Activated naive CD4-positive, alpha-beta T cell treated with anti-CD3 and anti-CD28 coated beads for 36 hours (primary cell): ENCODE measurements at places on chromosomes 12 and 14. TPM values are rescaled to one million over a fixed set of nuclear protein-coding genes. Genes with fewer than 3 reads are reported as not detected.
A peak's percentile ranks its signal among the peaks of the same experiment; 100 is the strongest.

DNA sequence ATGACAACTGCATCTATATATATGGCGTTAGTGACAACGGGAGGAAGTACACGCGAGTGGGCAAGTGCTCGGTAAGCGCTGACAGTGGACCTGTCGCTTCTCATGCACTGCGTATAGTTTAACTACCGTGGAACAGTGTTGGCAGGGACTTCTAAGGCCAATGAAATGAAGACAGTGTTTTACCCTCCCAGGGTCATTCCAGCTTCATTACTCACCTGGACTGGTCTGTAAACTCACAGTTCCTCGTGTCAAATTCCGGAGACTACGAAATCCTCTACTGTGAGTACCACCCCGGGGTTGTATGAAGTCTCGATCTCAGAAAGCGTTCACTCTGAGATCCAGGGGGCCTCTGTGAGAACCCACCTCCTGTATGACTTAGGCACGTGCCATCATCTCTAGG, 129.2 kb upstream of the EVL start:
- no peaks in the 10 kb centered on the region for H3K36me3 ChIP-seq
- no peak overlapping the region for H3K4me3 ChIP-seq
- no peak overlapping the region for H3K27ac ChIP-seq
- no peaks in the 10 kb centered on the region for H3K27me3 ChIP-seq
- DNase-seq: no peak

DNA sequence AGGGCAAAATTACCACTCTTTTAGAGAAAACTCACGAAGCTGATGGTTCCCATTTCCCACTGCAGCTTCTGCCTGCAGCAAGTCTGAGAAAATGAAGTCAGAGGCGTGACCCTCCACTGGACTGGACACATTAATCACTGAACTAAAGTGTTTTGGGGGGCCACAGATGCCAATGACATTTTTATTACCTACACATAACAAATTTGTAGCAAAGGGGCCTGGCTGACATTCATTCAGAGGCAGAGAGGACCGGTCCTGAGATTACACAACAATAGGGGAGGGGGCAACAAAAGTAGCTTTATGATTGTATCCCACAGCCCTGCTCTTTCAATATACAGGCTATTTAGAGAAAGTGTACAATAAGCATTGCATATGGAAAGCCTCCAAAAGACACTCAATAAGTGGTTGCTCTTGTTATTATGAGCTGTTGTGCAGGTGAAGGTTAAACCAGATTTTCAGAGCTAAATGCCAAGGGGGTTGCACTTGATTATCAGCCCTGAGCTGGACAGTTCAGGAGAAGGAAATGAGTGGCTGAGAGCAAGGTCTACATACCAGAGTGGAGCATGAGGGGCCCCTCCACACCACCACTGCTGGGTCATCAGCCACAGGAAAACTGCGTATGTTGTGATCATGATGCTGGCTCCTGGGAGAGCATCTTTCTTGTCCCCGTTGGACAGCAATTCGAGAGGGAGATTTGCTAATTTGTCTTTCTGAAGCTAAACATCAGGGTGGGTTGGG, 41.5 kb upstream of the CCDC60 start:
- no peak overlapping the region for H3K27ac ChIP-seq
- no peaks in the 10 kb centered on the region for H3K4me1 ChIP-seq
- no peak for DNase-seq
- no peaks in the 10 kb centered on the region for H3K36me3 ChIP-seq
- H3K4me3 ChIP-seq: no peak overlapping the region

GRCh38 chr12:97394657-97395056, 67.9 kb upstream of the RMST start:
- no peak overlapping the region for H3K4me3 ChIP-seq
- DNase-seq: no peak
- no peaks in the 10 kb centered on the region for H3K36me3 ChIP-seq
- no peak overlapping the region for H3K27ac ChIP-seq
- H3K4me1 ChIP-seq: no peaks in the 10 kb centered on the region

DNA sequence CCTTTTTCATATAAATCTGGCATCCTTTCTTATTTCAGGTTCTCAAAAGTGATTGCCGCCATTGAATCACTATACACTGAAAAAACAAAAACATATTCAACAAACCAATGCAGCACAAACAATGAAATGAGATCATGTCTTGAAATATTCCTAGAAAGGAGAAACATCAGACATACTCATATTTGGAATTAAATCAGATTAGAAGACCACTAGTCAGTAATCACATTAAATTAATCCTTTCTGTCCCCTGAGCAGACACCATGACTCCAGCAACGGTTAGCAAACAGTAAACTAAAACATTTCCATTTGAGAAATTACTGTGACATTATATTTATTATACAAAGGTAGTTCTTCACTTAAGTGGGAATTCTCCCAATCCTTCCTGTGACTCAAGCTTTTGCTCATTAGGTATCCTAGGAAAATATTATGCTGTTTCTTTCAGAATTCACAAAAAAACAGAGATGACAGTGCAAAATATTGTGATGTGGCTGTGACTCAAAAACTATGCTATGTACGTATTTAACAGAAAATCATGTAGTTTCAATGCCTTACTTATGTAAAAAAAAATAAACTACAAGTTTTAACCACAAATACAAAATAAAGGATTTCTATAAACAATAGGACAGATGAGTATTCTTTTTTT, 29.7 kb downstream of the CPNE8 start:
- H3K27ac ChIP-seq: no peak overlapping the region
- peaks cover 3% of the 10 kb centered on the region for H3K36me3 ChIP-seq
- H3K4me1 ChIP-seq: no peaks in the 10 kb centered on the region
- H3K4me3 ChIP-seq: no peak overlapping the region
- DNase-seq: no peak

- no peaks in the 10 kb centered on the region for H3K27me3 ChIP-seq
- H3K4me3 ChIP-seq: no peak overlapping the region
- H3K4me1 ChIP-seq: no peaks in the 10 kb centered on the region
- no peak overlapping the region for H3K27ac ChIP-seq
- no peaks in the 10 kb centered on the region for H3K36me3 ChIP-seq
These were observed 27.4 kb upstream of the CEBPE start for GRCh38 chr14:23146351-23146910.

- H3K4me3 ChIP-seq: no peak overlapping the region
- DNase-seq: peak; percentile 74
- H3K27ac ChIP-seq: no peak overlapping the region
- H3K4me1 ChIP-seq: peaks cover 2% of the 10 kb centered on the region
These were observed 12.0 kb downstream of the CLSTN3 start for GRCh38 chr12:7142056-7142644.

- no peak for DNase-seq
- H3K36me3 ChIP-seq: no peaks in the 10 kb centered on the region
- H3K4me1 ChIP-seq: no peaks in the 10 kb centered on the region
- no peaks in the 10 kb centered on the region for H3K27me3 ChIP-seq
- H3K4me3 ChIP-seq: no peak overlapping the region
These were observed 28.2 kb upstream of the TMEM106C start for GRCh38 chr12:47935184-47935583.

DNA sequence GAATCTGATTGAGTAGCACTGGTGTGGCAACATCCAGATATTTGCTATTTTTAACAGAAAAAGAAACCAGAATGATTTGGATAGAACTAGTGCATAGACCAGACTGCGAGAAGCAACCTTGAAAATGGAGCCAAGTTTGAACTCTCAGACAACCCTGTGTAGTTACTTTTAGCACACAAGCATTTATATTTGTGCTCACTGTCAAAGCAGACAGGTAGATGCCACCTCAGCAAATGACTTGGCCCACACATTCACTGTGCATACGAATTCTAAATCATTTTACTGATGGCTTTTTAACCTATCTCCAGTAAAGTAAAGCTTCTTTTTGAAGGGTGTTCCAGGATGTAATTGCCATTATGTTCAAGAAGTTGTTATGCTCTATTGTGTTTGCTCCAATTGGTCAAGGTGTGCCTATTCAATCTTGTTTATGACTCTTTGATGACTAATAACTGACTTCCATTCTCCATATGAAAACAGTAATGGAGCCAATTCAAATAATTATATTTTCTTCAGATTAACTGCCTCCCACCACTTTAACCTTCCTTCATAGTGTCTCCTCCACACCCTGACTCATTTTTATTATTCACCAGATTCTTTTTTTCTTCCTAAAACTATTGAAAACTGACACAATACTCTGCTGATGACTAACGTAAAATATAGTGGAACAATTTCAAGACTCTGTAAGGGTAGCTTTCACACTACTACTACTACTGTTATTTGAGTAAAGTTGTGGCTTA, 138.5 kb downstream of the CCER1 start:
- H3K36me3 ChIP-seq: no peaks in the 10 kb centered on the region
- DNase-seq: no peak
- H3K27me3 ChIP-seq: no peaks in the 10 kb centered on the region
- H3K4me3 ChIP-seq: no peak overlapping the region
- no peak overlapping the region for H3K27ac ChIP-seq

DNA sequence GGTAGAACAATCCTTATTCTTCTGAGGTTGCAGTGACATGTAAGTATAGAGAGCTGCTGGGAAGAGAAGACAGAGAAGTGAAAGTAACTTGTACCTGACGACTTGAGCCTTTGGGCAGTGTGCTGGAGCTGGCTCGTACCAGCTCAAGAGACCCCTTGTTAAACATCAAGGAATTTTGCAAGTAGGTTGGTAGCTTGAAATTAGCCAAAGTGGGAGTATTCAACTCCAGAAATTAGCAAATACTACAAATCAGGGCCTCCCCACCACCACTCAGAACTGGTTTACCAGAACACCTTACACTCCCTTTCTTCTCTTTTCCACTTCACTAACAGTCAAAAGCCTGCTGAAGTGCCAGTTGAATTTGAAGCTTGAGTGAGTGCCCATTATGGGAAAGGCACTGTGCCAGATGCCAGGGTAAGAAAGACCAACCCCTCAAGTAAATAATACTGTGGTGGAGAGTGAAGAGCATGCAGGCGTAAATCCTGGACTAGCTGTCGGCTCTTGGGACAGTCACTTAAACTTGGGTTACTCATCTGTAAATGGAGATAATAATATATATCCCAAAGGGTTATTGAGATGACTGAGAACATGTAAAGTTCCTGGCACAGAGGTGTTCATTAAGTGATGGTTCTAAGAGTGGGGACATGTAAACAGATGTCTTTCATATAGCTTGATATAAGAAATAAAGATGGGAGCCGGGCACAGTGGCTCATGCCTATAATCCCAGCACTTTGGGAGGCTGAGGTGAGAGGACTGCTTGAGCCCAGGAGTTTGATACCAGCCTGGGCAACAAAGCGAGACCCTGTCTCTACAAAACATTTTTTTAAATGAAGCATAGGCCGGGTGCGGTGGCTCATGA, 27.0 kb upstream of the EID3 start:
- peak overlapping the region; percentile 34 for H3K4me3 ChIP-seq
- no peaks in the 10 kb centered on the region for H3K27me3 ChIP-seq
- no peak for DNase-seq
- H3K4me1 ChIP-seq: peaks cover 15% of the 10 kb centered on the region
- no peak overlapping the region for H3K27ac ChIP-seq

DNA sequence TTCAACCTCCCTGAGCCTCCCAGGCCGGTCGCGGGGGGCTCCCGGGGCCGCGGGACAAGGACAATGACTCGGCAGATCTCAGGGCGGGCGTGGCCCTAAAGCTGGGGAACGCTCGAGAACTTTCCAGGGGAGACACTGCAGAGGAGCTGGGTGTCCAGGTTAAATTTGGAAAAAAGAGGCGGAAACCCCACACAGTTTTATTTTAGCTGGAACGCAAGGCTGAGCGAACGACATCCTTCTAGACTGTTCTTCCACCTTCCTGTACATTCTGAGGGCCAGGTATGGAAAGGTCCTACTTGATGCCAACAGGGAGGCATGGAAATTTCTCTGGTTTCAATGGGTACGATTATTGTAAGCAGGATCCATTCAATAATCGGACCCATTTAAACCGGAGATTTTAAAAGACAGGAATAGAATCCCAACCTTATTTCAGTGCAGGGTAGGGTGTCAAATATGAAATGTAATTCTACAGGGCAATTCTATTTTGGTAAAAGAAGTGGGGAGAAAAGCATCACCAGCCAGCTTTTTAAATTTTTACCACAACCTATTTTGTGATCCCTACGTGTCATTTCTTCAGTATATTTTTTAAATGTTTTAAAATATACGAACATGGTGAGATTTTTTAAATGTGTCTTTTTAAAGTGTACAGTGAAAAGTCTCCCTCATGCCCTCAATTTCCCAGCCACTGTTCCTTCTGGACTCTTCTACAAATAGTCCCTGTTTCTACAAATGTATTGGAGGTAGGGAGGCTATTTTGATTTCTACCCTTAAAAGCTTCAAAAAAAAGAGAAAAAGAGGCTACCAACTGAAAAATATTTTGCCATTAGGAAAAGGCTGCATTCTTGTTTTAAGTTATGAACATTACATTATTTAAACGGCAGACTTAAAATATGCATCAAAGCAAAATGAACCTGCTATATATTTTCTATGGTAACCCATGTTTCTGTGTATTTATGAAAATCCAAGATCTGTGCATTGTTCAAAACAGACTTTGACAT, 1.1 kb upstream of the UBC start:
- peak overlapping the region; percentile 98 for H3K4me3 ChIP-seq
- peak overlapping the region; percentile 100 for H3K27ac ChIP-seq
- peaks cover 6% of the 10 kb centered on the region for H3K27me3 ChIP-seq
- no peak for DNase-seq

- peaks cover 8% of the 10 kb centered on the region for H3K4me1 ChIP-seq
- peak overlapping the region; percentile 63 for H3K27ac ChIP-seq
- H3K4me3 ChIP-seq: no peak overlapping the region
These were observed 103.3 kb downstream of the RBM19 start for GRCh38 chr12:113862590-113863454.

- peaks cover 3% of the 10 kb centered on the region for H3K4me1 ChIP-seq
- no peak overlapping the region for H3K4me3 ChIP-seq
- no peaks in the 10 kb centered on the region for H3K27me3 ChIP-seq
- no peaks in the 10 kb centered on the region for H3K36me3 ChIP-seq
- peak; percentile 0 for DNase-seq
- H3K27ac ChIP-seq: no peak overlapping the region
These were observed 50.5 kb downstream of the FAM222A start for GRCh38 chr12:109764123-109764522.

- H3K36me3 ChIP-seq: peaks cover 26% of the 10 kb centered on the region
- peaks cover 4% of the 10 kb centered on the region for H3K4me1 ChIP-seq
- H3K27me3 ChIP-seq: no peaks in the 10 kb centered on the region
These were observed 27.8 kb downstream of the FBRSL1 start for GRCh38 chr12:132517740-132518100.

DNA sequence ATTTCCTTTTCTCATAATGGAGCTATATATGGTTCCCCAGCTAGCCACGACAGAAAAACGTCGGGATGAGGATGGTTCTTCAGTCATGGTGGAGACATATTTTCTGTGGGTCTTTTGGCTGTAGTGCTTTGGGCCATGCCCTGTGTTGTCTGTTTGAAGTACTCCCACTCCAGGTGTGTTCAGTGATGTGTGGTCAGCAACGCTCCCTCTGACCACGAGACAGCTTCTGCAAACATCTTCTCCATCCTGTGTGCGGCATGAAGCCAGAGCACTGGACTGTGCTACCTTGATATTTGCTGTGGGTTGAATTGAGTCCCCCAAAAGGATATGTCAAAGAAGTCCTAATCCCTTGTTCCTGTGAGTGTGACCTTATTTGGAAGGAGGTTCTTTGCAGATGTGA, 931.2 kb downstream of the NRXN3 start:
- H3K4me3 ChIP-seq: no peak overlapping the region
- no peaks in the 10 kb centered on the region for H3K4me1 ChIP-seq
- no peaks in the 10 kb centered on the region for H3K27me3 ChIP-seq
- DNase-seq: no peak
- no peaks in the 10 kb centered on the region for H3K36me3 ChIP-seq

The LHX5 gene
- not detected for total RNA-seq

The RDH16 gene
- total RNA-seq: 0.54 TPM
